ENCODE measurements at places on chromosomes 6 and 20. TPM values are rescaled to one million over a fixed set of nuclear protein-coding genes. Genes with fewer than 3 reads are reported as not detected.

The BNIP5 gene
- not detected for polyA plus RNA-seq

The COL9A3 gene
- 1.0 TPM for polyA plus RNA-seq

The SMOC2 gene
- 1.2 TPM for polyA plus RNA-seq

The RSPO3 gene
- 0.20 TPM for polyA plus RNA-seq

The PSORS1C1 gene
- not detected for polyA plus RNA-seq

The CRIP3 gene
- polyA plus RNA-seq = 3.7 TPM

The IL17A gene
- polyA plus RNA-seq = not detected

The COL19A1 gene
- 0.24 TPM for polyA plus RNA-seq

The MCHR2 gene
- not detected for polyA plus RNA-seq

The PGM3 gene
- polyA plus RNA-seq = 198 TPM

The SS18L1 gene
- 132 TPM for polyA plus RNA-seq

The RAE1 gene
- polyA plus RNA-seq = 134 TPM

The SRXN1 gene
- polyA plus RNA-seq = 7.5 TPM

The PTPRK gene
- 14.9 TPM for polyA plus RNA-seq

Measured in neural cell (in vitro differentiated cells).